Breast epithelium (tissue), 4 donors: ENCODE measurements at places on chromosomes 13 and 19.

- H3K27ac ChIP-seq: no peak overlapping the region
- H3K4me1 ChIP-seq: no peaks in the 10 kb centered on the region
- H3K36me3 ChIP-seq: no peaks in the 10 kb centered on the region
Measured at GRCh38 chr19:30376272-30376671, 4.1 kb downstream of the ZNF536 start.

GRCh38 chr13:79779761-79780160 lies 298.8 kb downstream of the NDFIP2 start:
- no peaks in the 10 kb centered on the region for H3K27me3 ChIP-seq
- H3K4me3 ChIP-seq: no peak overlapping the region
- DNase-seq: peak; percentile 40
- no peaks in the 10 kb centered on the region for H3K36me3 ChIP-seq
- H3K4me1 ChIP-seq: no peaks in the 10 kb centered on the region

DNA sequence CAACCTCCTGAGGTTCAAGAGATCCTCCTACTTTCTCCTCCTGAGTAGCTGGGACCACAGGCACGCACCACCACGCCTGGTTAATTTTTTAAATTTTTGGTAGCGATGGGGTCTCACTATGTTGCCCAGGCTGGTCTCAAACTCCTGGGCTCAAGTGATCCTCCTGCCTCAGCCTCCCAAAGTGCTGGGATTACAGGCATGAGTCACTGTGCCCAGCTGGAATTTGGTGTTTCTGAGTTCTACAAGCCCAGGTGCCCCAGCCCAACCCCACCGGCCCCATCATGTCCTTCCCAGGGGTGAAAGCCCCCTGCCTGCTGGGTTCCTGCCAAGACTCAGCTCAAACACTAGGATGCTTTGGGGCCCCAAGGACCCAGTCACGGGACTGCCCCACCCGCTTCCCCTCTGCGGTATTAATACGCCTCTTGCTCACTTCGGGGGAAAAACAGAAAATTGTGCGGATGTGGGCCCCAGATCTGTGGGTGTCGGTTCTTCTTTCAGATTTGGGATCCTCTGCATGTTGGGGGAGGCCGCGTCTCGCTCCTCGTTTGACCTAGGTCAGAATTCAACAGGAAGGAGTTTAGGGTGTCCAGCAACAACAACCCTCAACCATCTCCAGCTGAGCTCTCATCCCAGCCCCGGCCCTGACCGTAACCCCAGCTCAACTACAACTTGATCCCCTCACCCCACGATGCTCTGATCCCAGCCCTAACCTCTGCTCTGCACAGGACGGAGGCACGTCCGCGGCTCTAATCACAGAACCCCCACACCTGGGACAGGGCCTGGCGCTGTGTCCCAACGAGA lies 3.7 kb upstream of the FCER2 start:
- no peak overlapping the region for H3K4me3 ChIP-seq
- peak overlapping the region; percentile 43 for H3K27ac ChIP-seq
- H3K4me1 ChIP-seq: no peaks in the 10 kb centered on the region
- peaks cover 21% of the 10 kb centered on the region for H3K27me3 ChIP-seq
- H3K36me3 ChIP-seq: no peaks in the 10 kb centered on the region
- DNase-seq: peak; percentile 18

DNA sequence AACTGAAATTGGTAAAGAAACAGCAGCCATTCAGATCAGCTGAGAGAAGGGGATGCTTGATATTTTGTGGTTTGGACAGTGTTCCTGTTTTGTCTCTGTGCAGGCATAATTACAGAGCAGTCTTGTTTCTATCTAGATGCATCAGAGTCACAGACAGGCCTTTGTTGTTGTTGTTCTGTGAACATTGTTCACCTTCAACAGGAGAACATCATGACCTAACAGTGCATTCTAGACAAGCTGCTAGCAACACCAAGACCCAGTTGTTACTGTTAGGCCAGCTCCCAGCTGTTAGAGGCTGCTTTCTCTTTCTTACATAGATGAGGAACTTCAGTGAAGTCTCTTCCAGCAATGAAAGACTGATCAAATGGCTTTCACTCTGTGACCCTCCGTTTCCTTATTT lies 8.5 kb upstream of the LSR start:
- H3K27me3 ChIP-seq: no peaks in the 10 kb centered on the region
- no peak overlapping the region for H3K4me3 ChIP-seq
- no peaks in the 10 kb centered on the region for H3K36me3 ChIP-seq
- no peaks in the 10 kb centered on the region for H3K4me1 ChIP-seq
- no peak for DNase-seq

DNA sequence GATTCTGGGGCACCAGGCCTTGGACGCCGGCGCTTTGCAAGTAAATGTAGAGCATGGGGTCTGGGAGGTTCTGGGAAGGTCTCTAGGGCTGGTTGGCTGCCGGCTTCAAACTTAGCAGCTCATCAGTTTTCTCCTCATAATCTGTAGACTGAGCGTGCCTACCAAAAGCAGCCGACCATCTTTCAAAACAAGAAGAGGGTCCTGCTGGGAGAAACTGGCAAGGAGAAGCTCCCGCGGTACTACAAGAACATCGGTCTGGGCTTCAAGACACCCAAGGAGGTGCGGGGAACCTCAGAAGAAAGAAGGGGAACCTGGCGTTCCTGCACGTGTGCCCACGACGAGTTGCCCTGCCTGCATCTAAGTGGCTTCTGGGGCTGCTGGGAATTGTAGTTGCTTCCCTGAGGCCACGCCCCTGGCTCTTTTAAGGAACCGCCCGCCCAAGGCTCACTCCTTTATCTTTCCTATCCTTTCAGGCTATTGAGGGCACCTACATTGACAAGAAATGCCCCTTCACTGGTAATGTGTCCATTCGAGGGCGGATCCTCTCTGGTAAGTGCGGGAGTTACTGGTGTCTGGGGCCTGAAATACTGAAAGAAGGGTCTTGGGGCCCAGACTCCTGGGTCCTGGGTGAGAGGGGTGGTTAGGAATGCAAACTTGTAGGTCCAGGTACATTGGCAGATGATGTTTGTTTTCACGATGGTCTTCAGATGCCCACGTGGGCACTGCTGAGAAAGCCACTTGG lies 984 bp downstream of the RPS11 start:
- H3K27ac ChIP-seq: peak overlapping the region; percentile 97
- H3K4me1 ChIP-seq: peaks cover 14% of the 10 kb centered on the region
- no peak for DNase-seq
- H3K27me3 ChIP-seq: no peaks in the 10 kb centered on the region
- peak overlapping the region; percentile 57 for H3K4me3 ChIP-seq

- H3K4me1 ChIP-seq: peaks cover 6% of the 10 kb centered on the region
- H3K27ac ChIP-seq: peak overlapping the region; percentile 84
- peaks cover 11% of the 10 kb centered on the region for H3K36me3 ChIP-seq
- no peaks in the 10 kb centered on the region for H3K27me3 ChIP-seq
- no peak for DNase-seq
- H3K4me3 ChIP-seq: no peak overlapping the region
Measured at GRCh38 chr19:5130371-5131030, 161.6 kb downstream of the KDM4B start.

DNA sequence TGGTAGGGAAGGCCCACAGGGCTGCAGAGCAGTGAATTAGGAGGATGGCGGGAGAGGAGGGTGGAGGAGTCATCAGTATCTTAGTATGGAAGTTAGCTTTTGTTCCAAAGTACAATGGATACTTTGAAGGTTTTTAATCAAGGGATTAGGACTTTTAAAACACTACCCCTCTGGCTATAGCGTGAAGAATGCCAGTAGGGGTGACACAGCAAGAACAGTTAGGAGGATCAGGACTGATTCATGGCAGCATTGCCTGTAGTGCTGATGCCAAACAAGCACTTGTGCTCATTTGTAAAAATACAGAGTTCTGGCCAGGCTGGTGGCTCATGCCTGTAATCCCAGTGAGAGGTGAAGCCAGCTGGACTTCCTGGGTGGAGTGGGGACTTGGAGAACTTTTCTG lies 46.2 kb downstream of the SKA3 start:
- no peak overlapping the region for H3K27ac ChIP-seq
- H3K27me3 ChIP-seq: no peaks in the 10 kb centered on the region
- H3K36me3 ChIP-seq: no peaks in the 10 kb centered on the region
- no peaks in the 10 kb centered on the region for H3K4me1 ChIP-seq

DNA sequence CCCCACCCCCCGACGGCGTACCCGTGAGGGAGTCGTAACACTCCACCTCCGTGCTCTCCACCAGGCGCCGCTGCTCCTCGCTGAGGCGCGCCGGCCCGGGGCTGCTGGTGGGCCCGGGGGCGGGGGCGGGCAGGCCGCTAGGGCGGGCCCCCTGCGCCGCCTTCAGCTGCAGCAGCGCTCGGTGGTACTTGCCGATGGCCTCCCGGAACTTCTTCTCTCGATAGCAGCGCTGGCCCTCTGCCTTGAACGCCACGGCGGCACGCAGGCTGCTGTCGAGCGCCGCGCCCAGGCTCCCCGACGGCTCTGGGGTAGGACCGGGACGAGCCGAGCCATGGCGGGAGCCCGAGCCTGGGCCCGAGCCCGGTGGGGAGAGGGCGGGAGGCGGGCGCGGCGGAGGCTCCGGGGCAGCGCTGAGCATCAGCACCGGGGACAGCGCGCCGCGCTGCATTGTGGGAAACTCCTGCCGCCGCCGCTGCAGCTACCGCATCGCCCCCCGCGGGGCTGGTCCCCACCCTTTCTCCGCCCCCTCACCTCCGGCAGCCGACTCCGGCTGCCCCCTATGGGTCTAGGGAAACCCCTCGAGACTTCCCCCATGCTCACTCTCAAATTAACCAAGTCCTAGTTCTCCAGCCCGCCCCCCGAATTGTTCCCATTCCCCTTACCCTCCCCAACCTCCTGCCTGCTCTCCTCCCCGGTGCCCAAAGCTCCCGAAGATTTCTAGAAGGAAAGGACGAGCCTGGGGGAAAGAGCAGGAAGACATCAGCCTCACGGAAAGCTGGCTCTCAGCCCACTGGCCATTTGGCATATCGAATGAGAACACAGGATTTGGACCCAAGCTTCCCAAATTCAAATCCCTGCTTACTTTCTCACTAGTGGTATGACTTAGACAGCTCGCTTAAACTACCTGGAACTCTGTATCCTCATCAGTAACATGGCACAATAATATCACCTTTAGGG lies at the start of gene TTC9B:
Gene TTC9B (minus strand): TSS at position 451 of the 957 bp plus-strand sequence. CDS start 3 bp downstream, at position 448.
- no peak for DNase-seq
- H3K36me3 ChIP-seq: no peaks in the 10 kb centered on the region
- no peak within 1 kb of the TSS for H3K27ac ChIP-seq
- peaks cover 34% of the 10 kb centered on the region for H3K27me3 ChIP-seq
- no peaks in the 10 kb centered on the region for H3K4me1 ChIP-seq

GRCh38 chr13:40876020-40876738 lies 86.8 kb downstream of the SLC25A15 start:
- no peak overlapping the region for H3K27ac ChIP-seq
- H3K4me3 ChIP-seq: no peak overlapping the region
- peaks cover 4% of the 10 kb centered on the region for H3K36me3 ChIP-seq
- no peaks in the 10 kb centered on the region for H3K4me1 ChIP-seq
